ENCODE measurements at places on chromosomes 4 and X.
A peak's percentile ranks its signal among the peaks of the same experiment; 100 is the strongest.

DNA sequence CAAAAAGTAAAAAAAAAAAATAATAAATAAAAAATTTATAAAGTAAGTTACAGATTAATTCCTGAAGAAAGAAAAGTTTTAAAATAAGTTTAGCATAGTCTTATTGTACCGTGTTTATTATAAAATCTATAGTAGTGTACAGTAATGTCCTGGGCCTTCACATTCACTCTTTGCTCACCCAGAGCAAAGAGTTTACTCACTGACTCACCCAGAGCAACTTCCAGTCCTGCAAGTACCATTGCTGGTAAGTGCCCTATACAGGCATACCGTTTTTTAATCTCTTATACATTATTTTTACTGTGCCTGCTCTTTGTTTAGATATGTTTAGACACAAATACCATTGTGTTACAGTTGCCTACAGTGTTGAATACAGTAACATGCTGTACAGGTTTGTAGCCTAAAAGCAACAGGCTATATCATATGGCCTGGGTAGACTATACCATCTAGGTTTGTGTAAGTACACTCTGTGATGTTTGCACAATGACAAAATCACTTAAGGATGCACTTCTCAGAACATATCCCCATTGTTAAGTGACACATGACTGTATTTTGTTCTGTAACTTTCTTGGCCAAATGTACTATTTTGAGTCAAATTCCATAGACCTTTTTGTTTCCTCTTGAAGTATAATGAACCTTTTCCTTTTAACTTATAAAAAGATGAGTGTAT is 199.0 kb upstream of the NUDT6 start:
- DNase-seq, result no peak

- DNase-seq, result no peak
These were observed 275.5 kb upstream of the BOD1L1 start for GRCh38 chr4:13903061-13903460.

DNA sequence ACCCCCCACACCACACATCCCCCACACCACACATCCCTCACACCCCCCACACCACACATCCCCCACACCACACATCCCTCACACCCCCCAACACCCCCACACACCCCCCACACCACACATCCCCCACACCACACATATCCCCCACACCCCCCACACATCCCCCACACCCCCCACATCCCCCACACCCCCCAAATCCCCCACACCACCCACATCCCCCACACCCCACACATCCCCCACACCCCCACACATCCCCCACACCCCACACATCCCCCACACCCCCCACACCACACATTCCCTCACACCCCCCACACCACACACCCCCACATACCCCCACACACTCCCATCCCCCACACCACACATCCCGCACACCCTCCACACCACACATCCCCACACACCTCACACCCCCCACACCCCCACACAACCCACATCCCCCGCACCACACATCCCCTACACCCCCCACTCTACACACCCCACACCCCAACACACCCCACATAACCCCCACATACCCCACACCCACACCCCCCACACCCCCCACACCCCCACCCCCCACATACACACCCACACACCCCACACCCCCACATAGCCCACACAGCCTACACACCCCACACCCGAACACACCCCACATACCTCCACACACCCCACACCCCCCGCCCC is 172.9 kb downstream of the DCLK2 start:
- no peak for DNase-seq

GRCh38 chr4:73653695-73654106 is 33.5 kb upstream of the RASSF6 start:
- DNase-seq, result no peak

- no peak for DNase-seq
These were observed 19.0 kb downstream of the USP53 start for GRCh38 chr4:119231491-119231890.

GRCh38 chr4:150402871-150403272 is 179.1 kb upstream of the MAB21L2 start:
- no peak for DNase-seq

GRCh38 chr4:17166954-17167353 is 268.5 kb upstream of the LDB2 start:
- DNase-seq, result no peak

- DNase-seq, result no peak
These were observed 127.0 kb downstream of the CCNG2 start for GRCh38 chr4:77284036-77284435.

DNA sequence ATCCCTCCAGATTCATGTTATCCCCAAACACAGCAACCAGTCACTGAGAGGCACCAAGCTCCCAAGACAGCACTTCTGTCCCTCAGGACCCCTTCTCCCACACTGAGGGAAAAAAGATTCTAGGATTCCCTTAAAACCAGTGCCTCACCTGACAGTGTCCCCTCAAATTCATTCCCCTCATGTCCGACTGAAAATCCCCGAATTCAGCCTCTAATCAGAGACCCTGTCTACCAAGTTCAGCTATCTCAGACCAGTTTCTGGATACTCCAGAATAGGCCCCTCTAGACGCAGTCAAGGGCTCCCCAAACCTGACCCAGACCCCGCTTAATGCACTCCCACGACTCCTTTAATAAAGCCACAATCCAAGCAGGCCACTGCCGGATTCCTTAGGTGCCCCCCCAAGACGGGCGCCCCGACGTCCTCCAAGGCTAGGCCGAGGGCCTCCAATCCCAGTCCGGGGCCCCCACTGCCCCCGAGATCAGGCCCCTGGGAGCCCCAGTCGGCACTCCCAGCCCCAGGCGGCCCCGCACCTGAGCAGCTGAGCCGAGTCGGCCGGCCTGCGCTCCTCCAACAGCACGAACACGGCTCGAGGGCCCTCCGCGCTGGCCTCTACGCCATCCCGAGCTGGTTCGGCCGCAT is 457 bp downstream of the TFE3 start:
- DNase-seq, result no peak

DNA sequence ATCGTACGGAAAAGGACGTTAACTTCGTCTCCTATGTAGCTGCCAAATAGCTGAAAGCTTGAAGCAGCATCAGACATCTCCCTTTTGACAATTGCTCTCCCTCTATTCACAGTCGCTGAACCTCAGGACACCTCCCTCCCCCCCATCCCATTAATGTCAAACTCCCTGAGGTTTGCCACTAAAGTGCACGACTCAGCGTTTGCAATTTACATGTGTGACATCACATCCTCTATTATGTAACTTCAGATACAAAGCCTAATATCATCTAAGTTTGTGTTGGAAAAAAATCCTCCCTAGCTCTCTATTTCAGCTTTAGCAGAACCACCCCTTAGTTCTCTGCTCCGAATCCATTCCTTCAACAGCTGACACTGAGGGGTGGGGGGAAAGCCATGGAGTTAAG is 5.5 kb upstream of the NR3C2 start:
- DNase-seq, result no peak

DNA sequence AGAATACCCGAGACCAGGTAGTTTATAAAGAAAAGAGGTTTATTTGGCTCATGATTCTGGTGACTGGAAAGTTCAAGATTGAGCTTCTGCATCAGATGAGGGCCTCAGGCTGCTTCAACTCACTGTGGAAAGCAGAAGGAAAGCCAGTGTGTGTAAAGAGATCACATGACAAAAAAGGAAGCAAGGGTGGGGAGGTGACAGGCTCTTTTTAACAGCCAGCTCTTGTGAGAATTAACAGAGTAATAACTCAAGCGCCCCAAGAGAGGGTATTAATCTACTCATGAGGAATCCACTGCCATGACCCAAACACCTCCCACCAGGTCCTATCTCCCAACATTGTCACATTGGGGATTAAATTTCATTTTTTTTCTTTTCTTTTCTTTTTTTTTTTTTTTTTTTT is 6.3 kb upstream of the YIPF6 start:
- no peak for DNase-seq

- DNase-seq, result peak; percentile 52
These were observed 645.9 kb upstream of the INTU start for GRCh38 chr4:126986828-126987227.

GRCh38 chrX:19879735-19880378 is 7.5 kb downstream of the SH3KBP1 start:
- DNase-seq, result no peak

- DNase-seq, result no peak
These were observed at the start of gene IRAK1 for GRCh38 chrX:154019633-154020528. Gene IRAK1, minus strand, starts transcription at chrX:154019902. Its CDS starts 90 bp downstream, at chrX:154019812.

GRCh38 chr4:69707807-69708206 is 52.6 kb downstream of the SULT1B1 start:
- DNase-seq, result peak; percentile 96

GRCh38 chrX:130028196-130028595 is 45.8 kb downstream of the BCORL1 start:
- peak; percentile 3 for DNase-seq

- no peak for DNase-seq
These were observed 34.1 kb downstream of the SPINK2 start for GRCh38 chr4:56787380-56787779.

GRCh38 chrX:107288676-107289075 is 82.3 kb downstream of the DNAAF6 start:
- DNase-seq, result no peak

GRCh38 chr4:92992758-92993157 is 689.0 kb downstream of the GRID2 start:
- DNase-seq, result no peak

DNA sequence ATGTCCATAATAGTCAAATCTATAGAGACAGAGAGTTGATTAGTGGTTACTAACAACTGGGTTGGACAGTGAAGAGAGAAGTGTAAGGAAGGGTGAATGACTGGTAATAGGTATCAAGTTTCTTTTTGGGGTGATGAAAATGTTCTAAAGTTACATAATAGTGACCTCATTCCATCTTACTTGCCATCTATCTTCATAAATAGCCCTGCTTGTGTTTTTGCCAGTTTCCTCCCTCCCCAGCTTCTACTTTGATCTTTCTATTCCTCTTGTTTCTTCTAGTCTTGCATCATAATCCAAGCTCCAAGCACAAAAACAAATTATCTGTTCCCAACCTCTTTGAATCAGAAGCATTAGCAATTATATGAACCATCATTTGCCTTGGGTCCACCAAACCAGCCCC is 40.2 kb upstream of the TET2 start:
- no peak for DNase-seq

GRCh38 chr4:22202975-22203710 is 254.6 kb upstream of the KCNIP4 start:
- peak; percentile 50 for DNase-seq

DNA sequence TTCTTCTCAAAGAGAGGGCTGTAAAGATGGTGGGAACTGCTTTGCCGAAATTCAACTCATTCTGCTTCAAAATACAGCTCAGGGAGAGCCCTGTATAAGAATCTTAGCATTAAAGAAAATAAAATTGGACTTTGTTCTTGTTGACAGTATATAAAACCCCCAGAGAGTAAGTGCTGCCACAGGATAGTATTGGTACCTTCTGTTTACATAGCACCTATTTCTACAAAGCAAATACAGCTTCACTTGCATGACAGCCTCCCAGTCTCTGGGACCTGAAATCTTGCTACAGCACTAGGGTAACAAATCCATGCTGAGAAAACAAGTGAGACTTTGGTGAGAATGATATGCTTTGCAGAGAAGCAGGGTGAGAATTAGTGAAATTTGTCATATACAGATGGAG is 428.6 kb downstream of the ADGRL3 start:
- DNase-seq, result no peak

- no peak for DNase-seq
These were observed 109.9 kb downstream of the WDFY3 start for GRCh38 chr4:84856468-84857049.

- no peak for DNase-seq
These were observed 69.6 kb downstream of the PPP2R2C start for GRCh38 chr4:6402566-6403399.

DNA sequence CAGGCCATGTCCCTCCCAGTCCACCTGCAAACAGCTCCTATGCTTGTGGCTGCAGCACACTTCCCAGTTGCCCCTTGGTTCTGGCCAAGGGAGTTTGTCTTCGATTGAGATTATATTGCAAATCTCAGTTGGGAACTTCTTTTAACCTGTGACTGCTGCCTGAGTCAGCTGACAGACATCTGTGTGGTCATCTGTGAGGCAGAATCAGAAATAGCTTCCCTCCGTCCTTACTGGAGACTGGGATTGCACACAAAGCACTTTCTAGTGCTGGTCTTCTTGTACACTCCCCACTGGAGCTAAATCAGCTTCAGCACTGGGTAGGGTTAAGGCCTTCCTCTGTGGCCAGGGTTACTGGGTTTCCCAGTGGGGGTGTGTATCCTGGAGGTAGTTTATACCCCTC is 34.3 kb downstream of the ZNF330 start:
- DNase-seq, result no peak

- no peak for DNase-seq
These were observed 7.3 kb downstream of the MAEA start for GRCh38 chr4:1297023-1297395.

- DNase-seq, result no peak
These were observed 513 bp downstream of the NHSL2 start for GRCh38 chrX:71910986-71911730.

- DNase-seq, result no peak
These were observed 451.5 kb downstream of the PCDH11X start for GRCh38 chrX:92230628-92231027.

- DNase-seq, result no peak
These were observed 48.3 kb downstream of the MEPE start for GRCh38 chr4:87881115-87881514.

- peak; percentile 69 for DNase-seq
These were observed 298.5 kb downstream of the KCTD8 start for GRCh38 chr4:44150091-44150576.

DNA sequence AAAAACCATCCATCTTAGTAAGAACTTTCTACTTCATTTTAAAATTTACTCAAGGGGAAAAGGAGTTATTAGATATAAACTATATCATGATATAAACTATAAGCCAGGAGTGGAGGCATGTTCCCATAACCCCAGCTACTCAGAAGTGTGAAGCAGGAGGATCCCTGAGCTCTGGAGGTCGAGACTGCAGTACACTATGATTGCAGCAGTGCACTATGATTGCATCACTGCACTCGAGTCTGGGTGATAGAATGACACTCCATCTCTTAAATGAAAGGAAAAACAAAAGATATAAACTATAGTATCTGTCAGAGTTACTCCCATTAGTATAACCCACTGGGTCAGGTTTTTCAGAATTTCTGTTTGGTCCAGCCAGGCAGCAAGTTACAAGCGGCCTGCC is 47.6 kb downstream of the RPS3A start:
- no peak for DNase-seq

DNA sequence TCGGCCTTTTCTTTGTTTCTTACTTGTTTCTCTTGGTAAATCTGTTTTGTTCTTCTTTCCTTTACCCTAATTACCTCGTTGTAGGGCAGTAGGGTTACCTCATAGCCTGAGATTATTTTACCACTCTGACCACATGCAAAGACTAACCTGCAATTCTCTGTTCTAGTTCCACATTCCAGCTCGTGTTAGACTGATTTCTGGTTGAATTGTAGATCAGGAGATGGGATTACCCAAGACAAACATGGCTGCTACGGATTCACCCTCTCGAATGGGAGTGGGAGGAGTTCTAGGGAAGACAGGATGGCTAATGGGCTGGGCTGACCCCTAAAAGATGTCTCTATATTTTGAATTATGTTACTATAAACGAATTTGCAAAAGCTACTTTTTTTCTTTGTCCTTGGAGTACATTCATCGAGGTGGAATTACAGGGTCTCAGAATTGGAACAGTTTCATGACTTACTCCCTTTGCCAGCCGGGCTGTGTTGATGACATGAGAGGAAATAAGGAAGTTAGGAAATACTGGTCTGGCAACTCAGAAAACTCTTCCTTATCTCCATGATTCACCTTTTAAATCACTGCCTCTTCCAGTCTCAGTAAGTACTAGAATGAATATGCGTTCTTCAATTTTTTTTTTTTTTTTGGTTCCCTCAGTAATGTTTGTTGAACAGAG is 36.7 kb upstream of the FBXW7 start:
- DNase-seq, result peak; percentile 67
